Dermis microvascular lymphatic vessel endothelial cell (primary cell): ENCODE measurements at places on chromosomes 1 and 21.
A peak's percentile ranks its signal among the peaks of the same experiment; 100 is the strongest.

- no peak for DNase-seq
Measured at GRCh38 chr21:32325706-32326105, 27.1 kb downstream of the MRAP start.

DNA sequence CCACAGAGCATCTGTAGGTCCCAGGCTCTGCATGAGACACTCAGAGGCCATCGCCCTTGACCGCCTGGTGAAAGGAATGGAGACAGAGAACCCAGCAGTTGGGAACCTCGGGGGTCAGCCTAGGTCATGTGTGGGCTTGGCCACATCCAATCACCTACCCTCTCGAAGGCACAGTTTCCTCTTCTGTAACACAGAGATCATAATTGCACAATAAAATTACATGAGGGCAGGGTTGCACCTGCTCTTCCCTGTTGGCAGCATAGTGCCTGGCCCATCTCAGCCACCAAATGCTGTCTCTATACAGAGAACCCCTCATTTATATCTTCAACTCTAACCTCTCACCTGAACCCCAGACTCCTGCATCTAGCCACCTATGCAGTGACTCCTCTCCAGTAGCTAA, 418.1 kb upstream of the VAMP3 start:
- DNase-seq, result no peak

GRCh38 chr1:79561521-79561978, 555.0 kb upstream of the ADGRL4 start:
- DNase-seq, result no peak

DNA sequence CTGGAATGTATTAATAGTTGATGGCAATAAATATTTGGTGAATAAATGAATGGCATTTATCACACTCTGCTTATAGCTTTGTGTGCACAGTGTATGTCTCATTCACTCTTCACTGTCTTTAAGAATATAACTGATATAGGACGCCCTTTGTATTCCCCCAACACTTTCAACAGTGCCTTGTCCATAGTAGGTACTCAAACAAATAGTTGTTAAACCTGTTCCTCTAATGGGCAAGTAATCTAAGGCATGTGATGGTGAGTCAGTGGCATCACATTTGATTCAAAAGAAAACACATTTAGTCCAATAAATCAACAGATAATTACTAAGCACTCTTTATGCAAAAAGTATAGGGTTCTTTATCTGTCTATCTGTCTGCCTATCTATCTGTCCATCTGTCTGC, 11.2 kb upstream of the RXRG start:
- no peak for DNase-seq

GRCh38 chr1:150021191-150021694, 10.7 kb upstream of the OTUD7B start:
- peak; percentile 43 for DNase-seq
